ENCODE measurements at places on chromosomes 5 and 9.
A peak's percentile ranks its signal among the peaks of the same experiment; 100 is the strongest.

DNA sequence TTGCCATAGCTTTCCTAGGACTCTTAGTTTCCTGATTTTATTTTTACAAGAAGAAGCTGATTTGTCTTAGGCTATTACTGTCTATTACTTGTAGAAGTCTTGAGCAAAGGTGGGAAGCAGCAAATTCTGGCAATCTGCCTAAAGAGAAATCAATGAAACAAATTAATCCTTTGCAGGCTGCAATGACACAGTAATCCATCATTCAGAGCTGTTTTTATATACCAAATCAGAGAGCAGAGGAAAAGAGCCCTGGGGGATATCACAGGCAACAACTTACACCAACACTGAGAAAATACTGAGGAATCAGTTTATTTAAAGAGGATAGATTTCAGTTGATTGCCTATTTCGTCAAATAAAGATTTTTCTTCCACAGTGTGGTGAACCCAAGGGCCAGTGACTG, 13.6 kb downstream of the NR2F1-AS1 start:
- no peak for DNase-seq

GRCh38 chr9:5577225-5577624, 51.7 kb upstream of the RIC1 start:
- DNase-seq: no peak

GRCh38 chr5:16815432-16815831, 120.7 kb downstream of the MYO10 start:
- DNase-seq: no peak

DNA sequence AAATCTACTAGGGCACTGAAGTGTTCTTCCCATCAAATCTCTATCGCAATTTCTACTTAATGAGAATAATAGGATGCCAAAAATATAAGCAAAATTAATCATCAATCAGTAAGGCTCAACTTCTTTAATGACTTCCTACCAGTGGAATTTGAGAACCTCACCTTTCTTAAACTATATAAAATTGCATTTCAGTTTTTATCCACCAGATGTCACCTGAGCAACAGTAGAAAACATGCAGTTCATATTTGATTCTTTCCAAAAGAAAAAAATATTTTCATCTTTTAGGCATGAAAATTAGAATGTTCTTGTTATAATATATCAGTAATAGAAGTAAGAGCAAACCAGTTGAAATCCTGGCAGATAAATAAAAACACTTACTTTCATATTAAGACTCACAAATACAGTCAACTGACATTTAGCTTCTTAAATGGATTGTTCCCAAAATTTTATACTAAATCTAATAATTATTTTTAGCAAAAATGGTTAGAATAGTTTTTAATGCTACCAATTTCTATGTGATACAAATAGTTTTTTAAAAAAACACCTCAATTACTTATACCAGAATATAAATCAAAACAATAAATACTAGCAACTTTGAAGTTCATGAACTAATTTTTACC, 13.4 kb upstream of the CCDC112 start:
- peak; percentile 80 for DNase-seq

- no peak for DNase-seq
These were observed 18.7 kb upstream of the RHOBTB3 start for GRCh38 chr5:95712347-95712958.

DNA sequence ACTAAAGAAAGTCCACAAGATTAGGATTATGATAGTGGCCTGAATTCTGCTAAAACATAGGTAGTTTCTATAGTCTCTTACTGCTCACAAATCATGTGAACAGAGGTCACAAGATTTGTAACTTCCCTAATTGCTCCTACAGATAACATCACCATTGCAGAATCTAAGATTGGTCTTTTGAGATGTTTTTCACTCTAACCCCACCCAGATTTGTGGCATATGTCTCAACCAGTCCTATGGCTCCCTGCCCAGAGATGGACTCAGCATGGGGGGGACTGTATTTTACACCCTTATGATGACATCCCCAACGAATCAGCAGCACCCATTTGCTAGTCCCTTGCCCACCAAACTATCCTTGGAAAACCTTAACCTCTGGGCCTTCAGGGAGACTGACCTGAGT, 1046.2 kb downstream of the CDH12 start:
- DNase-seq: no peak

All from Karpas-422 (cell line).